Stimulated activated CD8-positive, alpha-beta memory T cell treated with anti-CD3 and anti-CD28 coated beads, Interleukin-2, amount 100 ng/mL, for 48 hours (primary cell): ENCODE measurements at places on chromosomes 4 and X.

- DNase-seq: no peak
Measured at GRCh38 chr4:71944956-71945355, 86.8 kb upstream of the NPFFR2 start.

GRCh38 chrX:142483965-142484364 is 278.9 kb upstream of the MAGEC2 start:
- no peak for DNase-seq

- DNase-seq: no peak
Measured at GRCh38 chr4:41429280-41429669, 108.7 kb upstream of the LIMCH1 start.

GRCh38 chr4:144611850-144612249 is 34.1 kb upstream of the HHIP start:
- no peak for DNase-seq

DNA sequence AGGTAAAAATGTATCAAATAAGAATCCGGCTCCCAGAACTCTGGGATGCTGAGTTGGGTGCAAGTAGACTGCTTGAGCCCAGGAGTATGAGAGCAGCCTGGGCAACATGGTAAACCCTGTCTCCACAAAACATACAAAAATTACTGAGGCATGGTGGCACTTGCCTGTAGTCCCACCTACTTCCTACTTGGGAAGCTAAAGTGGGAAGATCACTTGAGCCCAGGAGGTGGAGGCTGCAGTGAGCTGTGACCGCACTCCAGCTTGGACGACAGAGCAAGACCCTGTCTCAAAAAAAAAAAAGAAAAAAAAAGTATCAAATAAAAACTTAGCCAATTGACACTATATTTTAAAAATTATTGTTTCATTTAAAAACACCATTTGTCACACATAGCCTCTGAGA is 84.4 kb downstream of the FBXW7 start:
- no peak for DNase-seq

GRCh38 chr4:121339307-121339706 is 41.5 kb downstream of the QRFPR start:
- DNase-seq: no peak

GRCh38 chrX:49291615-49292337 is 11.7 kb upstream of the GAGE10 start:
- DNase-seq: peak; percentile 61

DNA sequence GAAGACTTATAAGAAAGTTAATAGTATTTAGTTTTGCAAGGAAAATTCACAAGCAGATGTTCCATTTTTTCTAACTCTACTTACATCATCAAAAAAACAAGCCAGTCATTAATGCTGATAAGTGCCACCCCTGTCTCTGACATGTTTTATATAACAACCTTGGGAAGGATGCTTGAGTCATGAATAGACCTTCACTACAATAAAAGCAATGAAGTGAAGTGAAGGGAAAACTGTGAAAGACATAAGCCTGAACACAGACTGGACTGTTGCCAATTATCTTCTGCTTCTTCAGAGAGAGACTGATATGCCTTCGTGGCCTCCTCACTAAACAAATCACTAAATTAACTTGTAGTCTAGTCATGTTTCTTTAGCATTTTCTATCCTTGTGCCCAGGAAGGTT is 353.2 kb downstream of the PDHA2 start:
- DNase-seq: no peak

DNA sequence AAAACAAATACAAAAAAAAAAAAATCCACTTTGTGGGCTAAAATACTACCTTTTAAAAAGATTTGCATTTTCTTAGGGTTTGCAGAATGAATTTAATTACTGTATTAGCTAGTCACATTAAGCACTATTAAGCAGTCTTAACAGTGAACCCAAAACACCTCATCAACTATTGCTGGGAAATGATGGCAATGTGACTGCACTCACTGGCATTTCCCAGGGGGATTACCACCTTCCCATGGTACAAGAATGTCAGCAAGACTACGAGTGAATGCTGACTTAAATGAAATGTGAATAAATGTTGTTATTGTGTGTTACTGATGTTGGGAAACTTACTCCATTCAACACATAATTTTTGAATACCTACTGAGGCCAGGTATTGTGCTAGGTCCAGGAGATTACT is 10.0 kb upstream of the SLC9B2 start:
- no peak for DNase-seq

- DNase-seq: no peak
Measured at GRCh38 chrX:3280706-3281105, 65.7 kb downstream of the MXRA5 start.

DNA sequence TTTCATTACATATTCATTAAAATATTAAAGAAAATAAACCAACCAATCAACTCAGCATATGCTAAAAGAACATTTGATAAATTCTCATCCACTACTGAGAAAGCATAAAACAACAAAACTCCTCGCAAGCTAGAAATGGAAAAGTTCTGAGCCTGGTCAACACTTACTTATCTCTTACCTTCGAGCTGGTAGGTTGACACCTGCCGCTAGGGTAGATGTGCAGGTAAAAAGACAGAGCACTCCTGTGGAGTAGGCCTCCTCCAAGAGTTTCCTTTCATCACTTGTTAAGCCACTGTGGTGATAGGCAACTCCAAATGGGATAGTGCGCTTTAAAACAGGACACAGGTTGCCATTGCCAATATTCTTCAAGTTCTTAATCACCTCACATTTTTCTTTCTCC is 18.9 kb downstream of the HELQ start:
- DNase-seq: no peak

- DNase-seq: no peak
Measured at GRCh38 chr4:101355767-101356702, 8.7 kb upstream of the PPP3CA start.

GRCh38 chr4:177267911-177268310 is 41.8 kb upstream of the NEIL3 start:
- DNase-seq: no peak

GRCh38 chrX:7086384-7086783 is 61.1 kb upstream of the STS start:
- no peak for DNase-seq

- no peak for DNase-seq
Measured at GRCh38 chr4:6280365-6280996, 10.8 kb downstream of the WFS1 start.

DNA sequence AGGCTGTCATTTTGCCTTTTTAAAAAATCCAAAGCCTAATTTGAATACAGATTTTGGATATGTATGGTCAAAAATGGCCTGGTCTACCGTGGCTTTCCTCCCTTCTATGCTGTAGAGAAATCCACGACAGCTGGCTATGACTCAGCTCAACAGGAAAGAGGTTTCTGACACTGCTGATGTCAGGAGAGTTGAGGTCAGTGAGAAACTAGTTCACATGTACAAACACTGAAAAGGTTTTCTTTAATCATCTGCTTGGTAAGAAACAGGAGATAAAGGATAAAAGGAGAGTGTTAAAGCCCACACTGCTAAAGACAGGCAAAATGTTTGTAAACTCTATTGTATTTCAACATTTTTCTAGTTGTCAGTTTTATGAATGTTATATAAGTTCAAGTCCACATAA is 113.9 kb downstream of the NYX start:
- DNase-seq: peak; percentile 5

DNA sequence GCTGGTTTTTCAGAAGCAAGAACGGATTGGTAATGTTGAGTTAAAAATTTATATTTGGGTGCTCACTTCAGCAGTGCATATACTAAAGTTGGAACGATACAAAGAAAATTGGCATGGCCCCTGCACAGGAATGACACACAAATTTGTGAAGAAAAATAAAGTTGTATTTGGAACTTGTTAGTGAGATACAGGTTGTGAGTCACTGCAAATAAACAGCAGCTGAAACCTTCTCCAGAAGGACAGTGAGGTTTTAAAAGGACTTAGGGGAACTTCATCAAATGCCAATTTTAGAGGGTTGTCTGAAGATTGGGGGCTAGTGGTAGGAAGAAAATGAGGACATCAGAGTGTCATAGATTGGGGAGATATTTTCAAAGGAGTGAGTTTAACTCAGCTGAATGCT is 79.7 kb upstream of the ELOVL6 start:
- DNase-seq: no peak

DNA sequence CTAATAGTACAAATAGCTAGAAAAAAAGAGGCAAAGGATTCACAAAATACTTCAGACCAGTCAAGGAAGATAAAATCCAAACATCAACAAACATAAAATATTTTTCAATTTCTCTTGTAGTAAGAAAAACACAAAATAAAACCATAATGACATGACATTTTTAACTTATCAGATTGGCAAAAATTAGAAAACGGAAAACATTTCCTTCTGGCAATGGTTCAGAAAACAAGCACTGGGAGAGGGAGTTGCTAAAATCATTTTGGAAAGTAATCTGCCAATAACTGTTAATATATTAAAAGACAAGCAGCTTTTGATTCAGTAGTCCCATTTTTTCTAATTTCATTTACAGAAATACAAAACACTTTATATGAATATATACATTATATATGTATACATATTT is 26.1 kb downstream of the TKTL2 start:
- DNase-seq: no peak

DNA sequence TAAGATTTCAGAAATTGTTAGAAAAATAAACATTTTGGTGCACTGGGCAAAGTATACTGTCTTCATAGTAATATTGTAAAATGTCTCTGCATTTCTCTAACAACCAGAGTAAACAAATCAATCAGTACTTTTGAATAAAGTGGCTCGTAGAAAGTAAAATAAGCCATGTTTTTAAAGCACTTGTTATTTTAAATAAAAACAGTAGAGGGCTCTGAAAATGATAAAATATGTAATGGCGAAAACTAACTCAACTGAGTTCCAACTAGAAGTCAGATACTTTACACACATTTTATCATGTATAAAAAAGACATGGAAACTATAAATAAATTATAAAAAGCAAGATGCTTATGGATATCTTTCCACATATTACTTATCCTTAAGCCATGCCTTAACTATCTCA is 1134.4 kb downstream of the PDHA2 start:
- no peak for DNase-seq

DNA sequence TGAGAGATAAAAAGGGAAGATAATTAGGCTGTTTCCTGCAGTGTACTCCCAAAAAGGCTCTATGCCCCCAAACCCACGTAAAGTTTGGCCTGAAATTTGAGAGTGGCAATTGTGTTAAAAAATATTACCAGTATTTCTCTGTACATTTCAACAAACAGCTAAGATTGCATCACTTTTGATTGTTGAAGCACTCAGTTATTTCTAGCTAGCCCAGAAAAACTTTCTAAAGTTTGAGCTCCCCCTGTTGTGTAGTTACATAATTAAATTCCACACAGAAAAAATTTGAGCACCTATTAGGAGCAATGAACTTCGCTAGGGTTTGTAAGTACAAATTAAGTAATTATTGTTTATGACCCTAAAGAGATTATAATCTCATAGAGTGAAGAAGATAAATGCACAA is 109.4 kb downstream of the DLG3 start:
- DNase-seq: no peak

- no peak for DNase-seq
Measured at GRCh38 chrX:140672840-140673731, 36.5 kb upstream of the LINC00632 start.

DNA sequence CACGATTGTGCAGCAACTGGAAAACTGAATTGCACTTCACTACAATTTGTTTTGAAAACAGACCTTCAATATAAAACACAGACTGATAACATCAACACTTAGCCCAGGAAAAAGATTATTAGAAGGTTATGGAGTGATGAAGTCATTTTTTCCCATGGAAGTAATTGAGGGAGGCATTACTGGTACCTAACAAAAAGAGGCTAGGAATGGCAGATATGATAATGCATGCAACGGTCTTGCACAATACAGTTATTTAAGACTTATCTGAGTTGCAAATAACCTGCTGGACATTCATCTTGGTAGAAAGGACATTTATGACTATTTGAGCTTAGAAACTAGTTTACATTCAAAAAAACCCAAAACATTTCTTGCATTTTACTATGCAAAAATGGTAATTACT is 1031.9 kb downstream of the FAT4 start:
- no peak for DNase-seq

- DNase-seq: no peak
Measured at GRCh38 chrX:118459494-118459893, 36.1 kb upstream of the DOCK11 start.
